Myocyte (in vitro differentiated cells): ENCODE measurements at places on chromosomes 1 and 21.

DNA sequence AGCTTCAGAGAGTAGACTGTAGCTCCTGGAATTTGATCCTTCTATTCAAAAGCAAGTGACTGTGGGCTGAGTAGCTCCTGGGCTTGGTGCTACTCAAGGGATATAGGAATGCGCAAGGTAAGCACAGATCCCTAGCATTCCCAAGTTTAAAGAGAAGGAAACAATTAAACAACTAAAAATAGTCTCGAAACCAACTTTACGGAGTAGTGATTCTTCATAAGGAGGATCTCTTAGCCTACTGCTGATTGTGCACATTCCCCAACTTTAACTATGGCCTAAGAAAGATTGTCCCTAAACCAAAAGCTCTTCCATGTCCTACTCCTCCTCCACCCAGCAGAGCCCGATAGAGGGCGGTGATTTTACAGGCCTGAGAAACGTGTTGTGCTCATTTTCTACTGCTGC is 226.5 kb upstream of the CAMK1G start:
- no peak for DNase-seq

DNA sequence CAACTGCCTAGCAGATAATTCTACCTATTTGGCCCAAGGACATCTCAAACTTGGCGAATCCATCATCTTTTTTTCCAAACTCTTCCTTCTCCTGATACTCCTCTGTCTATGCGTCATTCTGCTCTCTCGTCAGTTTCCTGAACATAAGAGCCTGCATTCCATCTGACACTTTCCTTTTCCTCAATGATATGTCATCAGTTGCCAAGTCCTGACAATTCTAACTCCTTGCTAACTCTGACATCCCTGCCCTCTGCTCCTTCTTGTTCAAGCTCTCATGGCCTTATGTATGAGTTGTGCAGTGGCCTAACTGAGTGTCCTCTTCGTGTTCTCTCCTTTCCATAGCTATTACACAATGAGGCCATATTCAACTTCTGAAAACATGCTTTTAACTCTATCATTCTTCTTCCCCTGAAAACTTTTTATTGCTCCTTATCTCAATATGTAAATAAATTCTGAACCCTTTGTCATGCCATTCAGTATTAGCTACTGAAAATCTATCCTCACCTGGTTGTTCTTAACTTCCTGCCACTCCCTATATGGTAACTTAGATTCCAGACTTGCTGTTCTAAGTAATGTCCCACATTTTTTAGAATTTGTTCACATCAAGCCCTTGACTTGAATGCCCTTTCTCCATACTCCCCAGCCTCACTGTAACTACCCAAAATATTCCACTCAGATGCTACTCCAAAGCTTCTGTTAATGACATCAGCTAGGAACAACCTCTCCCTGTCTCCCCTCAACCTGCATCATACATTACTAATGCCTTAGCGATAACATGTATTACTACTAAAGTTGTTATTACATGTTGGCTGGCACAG is 11.5 kb downstream of the PALMD start:
- no peak for DNase-seq

- no peak for DNase-seq
Observed at GRCh38 chr1:151723726-151724370, 2.5 kb downstream of the RIIAD1 start.

- no peak for DNase-seq
Observed at GRCh38 chr1:80310703-80311245, 1304.2 kb upstream of the ADGRL4 start.

- DNase-seq = peak; percentile 59
Observed at GRCh38 chr1:240234485-240235210, 143.0 kb downstream of the FMN2 start.

GRCh38 chr1:49841767-49842166 is 182.0 kb downstream of the AGBL4 start:
- no peak for DNase-seq

- no peak for DNase-seq
Observed at GRCh38 chr21:35582731-35583130, 477.6 kb downstream of the SETD4 start.

DNA sequence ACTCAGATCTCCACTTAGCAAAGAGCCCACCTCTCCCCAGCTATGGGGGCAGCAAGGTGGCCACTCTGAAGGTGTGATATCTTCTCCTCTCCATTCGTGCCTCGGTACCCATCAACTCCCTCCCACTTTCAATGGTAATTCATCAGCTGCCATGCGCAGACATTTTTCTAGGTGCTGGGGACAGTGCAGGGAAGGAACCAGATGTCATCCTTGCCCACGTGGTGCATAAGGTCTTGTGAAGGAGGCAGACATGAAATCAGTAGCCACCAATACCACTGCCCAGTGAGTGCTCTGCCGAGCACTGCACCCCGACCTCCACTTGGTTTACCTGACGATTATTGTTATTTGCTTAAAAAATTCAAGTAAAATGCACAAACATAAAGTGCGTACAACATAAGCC is 76.3 kb upstream of the CSF3R start:
- no peak for DNase-seq
